Heart right ventricle (tissue), 16 donors: ENCODE measurements at places on chromosomes 7 and 10.

DNA sequence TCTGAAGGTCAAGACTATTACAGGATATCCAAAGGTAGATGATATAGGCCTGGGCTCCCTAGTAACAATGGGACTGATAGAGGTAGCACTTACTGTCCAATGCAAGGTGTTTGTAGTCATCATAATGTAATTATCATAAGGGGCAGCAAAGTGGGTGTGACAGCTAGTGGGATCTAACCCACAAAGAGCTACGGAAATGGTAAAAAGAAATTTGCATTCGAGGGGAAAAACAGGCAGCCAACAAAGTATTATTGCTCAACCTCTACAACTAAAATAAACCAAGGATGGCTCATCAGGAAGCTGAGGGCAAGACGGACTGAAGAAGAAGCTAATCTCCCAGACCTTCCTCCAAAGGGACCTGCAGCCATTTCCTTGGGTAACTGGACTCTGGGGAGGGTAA, 211.0 kb downstream of the WDR11 start:
- H3K27me3 ChIP-seq: peaks cover 6% of the 10 kb centered on the region
- no peaks in the 10 kb centered on the region for H3K36me3 ChIP-seq
- H3K4me1 ChIP-seq: no peaks in the 10 kb centered on the region
- no peak for DNase-seq

GRCh38 chr7:137931823-137932222, 70.1 kb downstream of the CREB3L2 start:
- H3K4me3 ChIP-seq: no peak overlapping the region
- no peak overlapping the region for H3K27ac ChIP-seq
- no peak for DNase-seq

DNA sequence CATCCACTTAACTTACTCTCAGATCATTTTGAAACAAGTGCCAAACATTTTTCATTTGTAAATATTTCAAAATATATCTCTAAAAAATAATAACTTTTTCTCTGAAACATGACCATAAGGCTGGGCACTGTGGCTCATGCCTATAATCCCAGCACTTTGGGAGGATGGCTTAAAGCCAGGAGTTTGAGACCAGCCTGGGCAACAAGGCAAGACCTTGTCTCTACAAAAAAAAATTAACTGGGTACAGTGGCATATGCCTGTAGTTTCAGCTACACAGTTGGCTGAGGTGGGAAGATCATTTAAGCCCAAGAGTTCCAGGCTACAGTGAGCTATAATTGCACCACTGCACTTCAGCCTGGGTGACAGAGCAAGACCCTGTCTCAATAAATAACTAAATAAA, 36.4 kb downstream of the USP54 start:
- H3K4me3 ChIP-seq: no peak overlapping the region
- H3K27ac ChIP-seq: no peak overlapping the region
- no peak for DNase-seq
- H3K27me3 ChIP-seq: no peaks in the 10 kb centered on the region

GRCh38 chr7:5255832-5256231, 26.9 kb upstream of the SLC29A4 start:
- no peaks in the 10 kb centered on the region for H3K36me3 ChIP-seq
- no peak overlapping the region for H3K4me3 ChIP-seq
- no peak for DNase-seq
- no peak overlapping the region for H3K27ac ChIP-seq

GRCh38 chr10:123906296-123906695, 14.7 kb upstream of the CPXM2 start:
- no peak overlapping the region for H3K4me3 ChIP-seq
- peaks cover 15% of the 10 kb centered on the region for H3K27me3 ChIP-seq
- no peak for DNase-seq
- H3K27ac ChIP-seq: no peak overlapping the region
- no peaks in the 10 kb centered on the region for H3K36me3 ChIP-seq
- no peaks in the 10 kb centered on the region for H3K4me1 ChIP-seq

DNA sequence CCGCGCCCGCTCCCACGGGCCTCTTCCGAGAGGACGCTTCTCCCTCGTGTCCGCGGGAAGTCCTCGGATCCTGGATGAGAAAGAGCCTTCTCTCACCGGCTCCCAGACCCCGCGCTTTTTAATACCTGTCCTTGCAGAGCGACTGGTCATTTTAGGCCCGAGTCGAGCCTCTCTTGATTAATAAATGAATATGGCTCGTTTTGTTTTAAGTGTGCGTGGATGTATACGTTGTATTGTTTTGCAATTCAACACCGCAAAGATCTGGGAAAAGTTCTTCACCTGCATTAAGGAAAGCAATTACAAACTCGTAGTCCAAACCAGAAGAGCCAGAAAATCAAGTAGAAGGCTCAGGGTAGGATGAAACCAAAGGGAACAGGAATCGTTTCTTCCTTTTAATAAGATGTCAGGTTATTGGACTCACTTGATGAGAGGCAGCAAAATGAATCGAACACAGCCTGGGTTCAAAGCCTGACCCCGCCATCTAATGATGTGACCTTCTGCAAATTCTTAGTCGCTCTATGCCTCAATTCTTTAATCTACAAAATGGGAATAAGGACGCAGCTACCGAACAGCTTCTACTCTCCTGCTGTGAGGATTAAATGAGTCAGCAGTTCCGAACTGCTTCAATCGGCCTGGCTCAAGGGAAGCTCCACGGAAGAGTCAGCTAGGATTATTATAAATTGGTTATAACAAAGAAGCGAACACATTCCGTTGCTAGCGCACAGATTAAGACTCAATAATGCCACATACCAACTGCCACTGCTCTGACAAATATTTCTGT, 277.8 kb upstream of the NEBL start:
- no peak for DNase-seq
- peaks cover 26% of the 10 kb centered on the region for H3K27me3 ChIP-seq
- H3K4me1 ChIP-seq: peaks cover 7% of the 10 kb centered on the region
- peak overlapping the region; percentile 66 for H3K4me3 ChIP-seq
- H3K27ac ChIP-seq: no peak overlapping the region
- no peaks in the 10 kb centered on the region for H3K36me3 ChIP-seq
